ENCODE measurements at places on chromosomes 2 and 18. TPM values are rescaled to one million over a fixed set of nuclear protein-coding genes. Genes with fewer than 3 reads are reported as not detected.

GRCh38 chr2:190409616-190410015 is 1.5 kb downstream of the MFSD6 start:
- H3K4me1 ChIP-seq: peaks cover 46% of the 10 kb centered on the region
- no peaks in the 10 kb centered on the region for H3K27me3 ChIP-seq
- no peak for DNase-seq
- peak overlapping the region; percentile 88 for H3K27ac ChIP-seq
- peak overlapping the region; percentile 84 for H3K4me3 ChIP-seq
- H3K36me3 ChIP-seq: peaks cover 10% of the 10 kb centered on the region

DNA sequence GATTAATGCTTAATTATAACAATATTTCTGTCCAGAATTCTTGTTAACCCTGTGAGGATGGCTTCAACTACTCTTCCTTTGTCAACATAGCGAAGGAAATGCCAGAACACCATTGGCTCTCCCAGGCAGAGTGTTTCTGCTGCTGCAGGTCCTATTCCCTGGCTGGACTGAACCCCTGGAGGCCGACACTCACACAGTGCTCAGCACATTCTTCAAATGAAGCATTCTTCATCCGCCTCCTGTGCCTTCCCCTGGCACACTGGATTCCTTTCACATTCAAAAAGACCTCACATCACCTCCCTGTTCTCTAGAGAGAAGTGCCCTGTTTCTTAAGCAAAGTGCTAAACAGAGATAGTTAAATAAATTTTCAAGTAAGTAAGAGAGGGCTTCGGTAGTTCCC is 187.3 kb upstream of the MSH6 start:
- DNase-seq: no peak
- H3K27me3 ChIP-seq: peaks cover 11% of the 10 kb centered on the region
- no peak overlapping the region for H3K27ac ChIP-seq
- H3K4me1 ChIP-seq: no peaks in the 10 kb centered on the region
- no peak overlapping the region for H3K4me3 ChIP-seq

GRCh38 chr18:73563345-73563744 is 584.3 kb downstream of the FBXO15 start:
- H3K4me1 ChIP-seq: no peaks in the 10 kb centered on the region
- no peak overlapping the region for H3K27ac ChIP-seq
- H3K27me3 ChIP-seq: no peaks in the 10 kb centered on the region
- H3K4me3 ChIP-seq: no peak overlapping the region

DNA sequence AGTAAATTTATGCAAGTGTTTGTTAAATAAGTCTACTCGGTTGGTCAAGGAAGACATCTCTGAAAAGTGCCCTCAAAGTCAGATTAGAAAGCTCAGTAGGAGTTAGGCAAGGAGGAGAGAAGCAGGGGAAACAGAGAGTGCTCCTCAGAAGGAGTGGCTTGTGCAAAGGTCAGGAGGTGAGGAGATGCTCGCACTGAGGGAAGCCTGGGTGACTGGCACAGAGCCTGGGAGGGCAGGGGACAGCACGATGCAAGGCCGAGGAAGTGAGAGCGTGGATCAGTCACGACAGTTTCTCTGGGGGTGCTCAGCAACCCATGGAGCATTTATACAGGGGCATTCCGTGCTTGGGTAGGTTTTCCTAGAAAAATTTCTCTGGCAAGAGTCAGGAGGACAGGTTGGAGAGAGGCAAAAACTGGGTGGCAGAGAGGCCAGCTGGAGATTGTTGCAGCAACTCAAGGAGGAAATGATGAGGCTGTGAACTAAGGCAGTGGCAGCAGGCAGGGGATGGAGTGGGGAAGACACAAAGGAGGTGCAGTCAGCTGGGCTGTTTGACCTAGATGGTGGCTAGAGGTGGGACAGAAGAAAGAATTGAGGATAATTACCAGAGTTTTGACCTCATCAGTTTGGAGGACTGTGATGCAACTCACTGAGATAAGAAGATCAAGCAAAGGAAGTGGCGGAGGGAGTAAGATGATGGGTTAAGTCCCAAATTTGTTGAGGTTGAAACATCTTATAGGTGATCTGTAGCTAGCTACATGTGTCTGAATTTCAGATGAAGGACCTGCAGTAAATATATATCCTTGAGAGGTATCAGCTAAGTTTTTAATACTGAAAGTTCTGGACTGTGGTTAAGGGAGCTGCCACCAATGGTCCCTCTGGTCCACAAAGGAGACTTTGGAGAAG is 52.4 kb downstream of the BCL2 start:
- peaks cover 75% of the 10 kb centered on the region for H3K4me1 ChIP-seq
- DNase-seq: no peak
- H3K4me3 ChIP-seq: peak overlapping the region; percentile 1

DNA sequence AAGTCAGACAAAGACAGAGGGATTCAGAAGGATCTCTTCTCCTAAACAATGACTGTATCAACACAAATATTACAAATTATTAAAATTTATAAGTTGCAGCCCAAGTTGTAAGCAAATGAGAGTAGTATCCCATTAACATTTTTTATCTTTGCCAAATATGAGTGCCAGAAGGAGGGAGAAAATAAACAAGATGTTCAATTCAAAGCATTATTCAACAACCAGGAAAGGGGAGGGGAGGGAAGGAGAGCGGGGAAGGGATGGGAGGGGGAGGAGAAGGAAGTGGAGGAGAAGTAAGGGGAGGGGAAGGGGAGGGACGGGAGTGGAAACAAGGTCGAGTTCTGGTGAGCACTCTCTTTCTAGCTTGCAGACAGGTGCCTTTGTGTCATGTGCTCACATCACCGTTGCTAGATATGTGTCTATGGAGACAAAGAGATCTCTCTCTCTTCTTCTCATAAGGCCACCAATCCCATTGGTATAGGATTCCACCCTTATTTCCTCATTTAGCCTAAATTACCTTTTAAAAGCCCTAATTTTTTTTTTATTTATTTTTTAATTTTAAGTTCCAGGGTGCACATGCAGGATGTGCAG is 679.6 kb upstream of the CHAC2 start:
- no peaks in the 10 kb centered on the region for H3K27me3 ChIP-seq
- H3K4me3 ChIP-seq: no peak overlapping the region
- H3K4me1 ChIP-seq: no peaks in the 10 kb centered on the region
- H3K27ac ChIP-seq: no peak overlapping the region
- no peaks in the 10 kb centered on the region for H3K36me3 ChIP-seq

- H3K4me3 ChIP-seq: no peak overlapping the region
- peaks cover 21% of the 10 kb centered on the region for H3K27me3 ChIP-seq
- H3K27ac ChIP-seq: no peak overlapping the region
- H3K36me3 ChIP-seq: no peaks in the 10 kb centered on the region
- H3K4me1 ChIP-seq: no peaks in the 10 kb centered on the region
These were observed 30.0 kb upstream of the CCNYL1 start for GRCh38 chr2:207681431-207681830.

DNA sequence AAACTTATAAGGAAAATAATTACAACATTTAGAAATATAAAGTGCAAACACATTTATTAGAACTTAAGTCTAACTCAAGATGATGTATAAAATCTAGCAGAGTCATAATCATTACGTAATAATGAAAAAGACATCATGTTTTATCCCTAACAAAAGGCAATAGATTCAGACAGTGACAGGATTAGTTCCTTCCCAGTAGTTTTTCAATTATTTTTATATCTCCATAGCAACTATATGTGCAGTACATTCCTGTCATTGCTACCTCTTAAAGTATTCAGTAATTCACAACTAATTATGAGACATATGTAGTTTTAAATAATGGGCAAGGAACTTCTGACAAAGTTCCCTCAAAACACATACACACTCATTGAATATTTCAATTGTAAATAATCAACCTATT is 687.9 kb downstream of the CCDC85A start:
- no peak for DNase-seq
- H3K36me3 ChIP-seq: no peaks in the 10 kb centered on the region
- no peak overlapping the region for H3K27ac ChIP-seq
- H3K27me3 ChIP-seq: no peaks in the 10 kb centered on the region
- no peak overlapping the region for H3K4me3 ChIP-seq

GRCh38 chr2:224217962-224218347 is 178.9 kb upstream of the SERPINE2 start:
- H3K4me1 ChIP-seq: peaks cover 4% of the 10 kb centered on the region
- H3K27ac ChIP-seq: no peak overlapping the region
- no peak overlapping the region for H3K4me3 ChIP-seq
- DNase-seq: no peak
- H3K27me3 ChIP-seq: peaks cover 26% of the 10 kb centered on the region

GRCh38 chr2:112880091-112880531 is 30.9 kb upstream of the IL37 start:
- H3K4me3 ChIP-seq: no peak overlapping the region
- H3K4me1 ChIP-seq: peaks cover 38% of the 10 kb centered on the region
- peak overlapping the region; percentile 75 for H3K27ac ChIP-seq
- H3K27me3 ChIP-seq: peaks cover 5% of the 10 kb centered on the region
- no peaks in the 10 kb centered on the region for H3K36me3 ChIP-seq

DNA sequence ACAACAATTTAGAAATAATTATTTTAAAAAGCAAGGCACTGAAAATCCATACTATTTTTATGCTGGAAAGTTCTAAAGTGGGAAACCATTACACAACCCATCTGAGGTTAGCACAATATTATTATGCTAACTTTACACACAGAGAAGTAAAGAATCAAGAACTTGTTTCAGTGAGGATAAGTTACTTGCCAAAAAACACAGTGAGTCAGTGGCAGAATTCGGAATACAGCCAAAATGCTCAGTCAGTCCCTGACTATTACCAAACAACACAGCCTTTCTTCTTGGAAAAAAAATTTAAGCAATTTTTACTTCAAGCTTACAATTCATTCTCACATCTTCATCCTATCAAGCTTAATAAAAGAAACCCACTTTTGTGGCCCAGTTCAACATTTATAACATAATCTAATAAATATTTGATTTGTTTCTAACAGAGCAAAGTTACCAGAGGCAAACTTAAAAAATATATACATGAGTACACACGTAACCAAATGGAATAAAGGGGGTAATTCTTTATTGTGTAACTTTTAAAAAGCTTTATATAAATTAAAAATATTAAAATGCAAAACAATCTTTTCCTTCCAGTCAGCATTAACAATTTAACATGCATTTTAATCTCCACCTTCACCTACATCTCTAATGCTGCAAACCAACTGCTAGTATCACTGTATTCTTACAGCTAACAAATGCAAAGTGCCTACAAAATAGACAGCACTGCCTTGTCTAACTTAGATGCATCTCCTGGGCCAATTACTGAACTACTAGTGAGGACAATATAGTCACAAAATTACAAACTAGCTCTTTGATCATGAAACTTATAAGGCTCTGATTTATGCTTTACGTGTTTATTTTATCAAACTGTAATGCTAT is 55.2 kb downstream of the CCDC88A start:
- no peak overlapping the region for H3K4me3 ChIP-seq
- no peak overlapping the region for H3K27ac ChIP-seq
- no peak for DNase-seq
- H3K36me3 ChIP-seq: no peaks in the 10 kb centered on the region

DNA sequence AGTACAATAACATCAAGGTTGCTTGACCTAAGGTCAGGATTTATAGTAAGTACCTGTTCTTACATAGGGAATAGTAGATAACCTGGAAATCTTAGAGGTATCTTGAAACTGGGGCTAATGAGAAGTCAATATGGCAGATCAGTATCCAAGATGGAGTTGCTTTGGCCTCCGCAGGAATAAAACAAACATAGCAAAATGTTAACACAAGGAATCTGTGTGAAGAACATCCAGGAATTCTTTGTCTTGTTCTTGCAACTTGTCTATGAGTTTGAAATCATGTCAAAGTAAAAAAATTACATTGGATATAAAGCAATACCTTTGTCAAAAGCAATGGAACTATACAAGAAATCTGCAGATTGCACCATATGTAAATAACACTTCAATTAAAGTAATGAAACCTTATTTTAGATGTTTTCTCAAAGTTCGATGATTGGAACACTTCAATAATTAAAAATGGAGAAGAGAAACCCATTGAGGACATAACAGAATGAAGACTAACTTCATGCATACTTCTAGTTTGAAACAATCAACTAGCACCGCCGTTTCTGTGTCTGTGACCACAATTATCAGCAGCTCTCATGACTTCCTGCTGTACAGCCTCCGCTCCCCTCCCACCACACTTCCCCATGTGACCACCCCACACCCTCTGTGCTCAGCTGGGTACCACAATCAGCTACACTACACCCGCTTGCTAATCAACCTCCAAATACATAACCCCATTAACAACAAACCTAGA is 27.6 kb downstream of the C2orf76 start:
- no peaks in the 10 kb centered on the region for H3K36me3 ChIP-seq
- H3K4me1 ChIP-seq: peaks cover 17% of the 10 kb centered on the region
- peak overlapping the region; percentile 69 for H3K27ac ChIP-seq

GRCh38 chr18:42078711-42079110 is 123.7 kb downstream of the PIK3C3 start:
- no peaks in the 10 kb centered on the region for H3K27me3 ChIP-seq
- H3K4me3 ChIP-seq: no peak overlapping the region
- peak overlapping the region; percentile 65 for H3K27ac ChIP-seq
- no peak for DNase-seq

- H3K27me3 ChIP-seq: no peaks in the 10 kb centered on the region
- DNase-seq: no peak
- H3K4me1 ChIP-seq: no peaks in the 10 kb centered on the region
- no peak overlapping the region for H3K27ac ChIP-seq
These were observed 21.5 kb upstream of the TFPI start for GRCh38 chr2:187575751-187576067.

DNA sequence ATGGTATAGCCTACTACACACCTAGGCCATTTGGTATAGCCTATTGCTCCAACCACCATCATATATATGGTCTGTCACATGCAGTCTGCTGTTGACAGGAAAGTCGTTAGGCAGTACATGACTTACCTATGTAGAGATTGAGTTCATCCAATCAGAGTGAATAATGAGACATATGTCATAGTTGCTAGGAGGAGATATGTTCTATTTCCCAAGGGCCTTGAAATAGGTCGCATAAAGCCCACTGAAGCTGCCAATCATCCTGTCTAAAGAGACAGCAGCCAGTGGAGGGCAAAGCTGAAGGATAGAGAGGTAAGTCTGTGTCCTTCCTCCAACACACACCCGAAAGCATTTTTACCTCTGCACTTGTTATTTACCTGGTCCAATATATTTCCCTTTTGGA is 263.4 kb downstream of the PTPRM start:
- DNase-seq: no peak
- H3K36me3 ChIP-seq: no peaks in the 10 kb centered on the region

DNA sequence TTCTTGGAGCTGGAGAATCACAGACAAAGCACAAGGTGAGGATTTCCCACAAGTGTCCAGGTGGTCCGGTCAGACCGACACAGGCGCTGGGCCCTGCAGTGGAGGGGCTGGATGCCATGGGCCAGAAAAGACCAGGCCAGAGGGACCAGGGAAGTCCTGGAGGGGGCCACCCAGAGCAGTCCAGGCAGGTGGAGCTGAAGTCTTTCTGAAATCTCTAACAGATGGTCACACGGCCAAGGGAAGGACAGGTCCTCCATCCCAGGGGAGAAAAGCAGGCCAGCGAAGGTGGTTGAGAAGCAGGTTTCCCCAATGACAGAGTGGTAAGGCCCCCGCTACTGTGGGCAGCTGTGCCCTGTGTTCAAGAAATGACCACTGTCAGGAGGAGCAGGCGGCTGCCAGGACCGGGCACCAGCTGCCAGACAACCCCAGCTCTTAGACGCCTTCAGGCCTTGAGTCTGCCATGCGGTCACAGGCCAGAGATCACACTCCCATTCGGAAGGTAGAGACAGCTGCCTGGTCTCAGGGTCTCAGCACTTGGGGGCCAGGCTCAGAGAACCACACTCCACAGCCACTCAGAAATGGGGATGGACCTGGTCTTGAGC is 25.9 kb downstream of the HS1BP3 start:
- H3K36me3 ChIP-seq: no peaks in the 10 kb centered on the region
- no peaks in the 10 kb centered on the region for H3K4me1 ChIP-seq
- no peak overlapping the region for H3K4me3 ChIP-seq
- no peak overlapping the region for H3K27ac ChIP-seq
- no peaks in the 10 kb centered on the region for H3K27me3 ChIP-seq

Gene CABLES1
- 8.6 TPM for total RNA-seq

Gene GREB1
- total RNA-seq: 0.91 TPM

Gene SULT1C2
- not detected for total RNA-seq

Gene SPP2
- total RNA-seq: not detected

Gene TMEFF2
- not detected for total RNA-seq

Gene LYPD6
- not detected for total RNA-seq

Measured in activated CD8-positive, alpha-beta memory T cell treated with anti-CD3 and anti-CD28 coated beads, Interleukin-2, amount 10 ng/mL, durations not matched to agents 7 days and 5 days (primary cell).